ENCODE measurements at places on chromosomes 7 and 10.

DNA sequence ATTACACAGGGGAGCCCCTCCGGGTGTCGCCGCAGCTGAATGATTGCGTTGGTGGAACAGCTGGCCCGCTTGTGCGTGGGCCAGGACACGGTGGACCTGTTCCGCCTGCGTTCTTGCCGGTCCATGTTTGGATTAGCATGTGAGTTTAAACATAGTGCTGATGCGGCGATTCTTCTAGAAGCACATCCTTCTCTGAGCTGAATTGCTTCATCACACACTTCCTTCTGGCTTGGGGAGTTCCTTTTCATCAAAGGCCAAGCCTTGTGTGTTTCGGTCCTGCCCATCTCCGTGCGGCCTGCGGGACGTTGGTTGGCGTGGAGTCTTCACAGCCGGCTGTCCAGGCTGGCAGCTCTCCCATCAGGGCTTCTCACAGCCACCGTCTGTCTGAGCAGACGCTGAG, 45.5 kb upstream of the SLC29A4 start:
- 0 out of 2 replicates have a peak, but pooled peaks cover 3% of the 10 kb centered on the region for H3K36me3 ChIP-seq
- H3K4me3 ChIP-seq: no peak overlapping the region
- no peak for DNase-seq
- H3K4me1 ChIP-seq: peaks cover 32% of the 10 kb centered on the region
- H3K27me3 ChIP-seq: no peaks in the 10 kb centered on the region

GRCh38 chr7:163298-163695, 29.1 kb upstream of the FAM20C start:
- H3K4me3 ChIP-seq: no peak overlapping the region
- no peak for DNase-seq
- H3K4me1 ChIP-seq: no peaks in the 10 kb centered on the region

DNA sequence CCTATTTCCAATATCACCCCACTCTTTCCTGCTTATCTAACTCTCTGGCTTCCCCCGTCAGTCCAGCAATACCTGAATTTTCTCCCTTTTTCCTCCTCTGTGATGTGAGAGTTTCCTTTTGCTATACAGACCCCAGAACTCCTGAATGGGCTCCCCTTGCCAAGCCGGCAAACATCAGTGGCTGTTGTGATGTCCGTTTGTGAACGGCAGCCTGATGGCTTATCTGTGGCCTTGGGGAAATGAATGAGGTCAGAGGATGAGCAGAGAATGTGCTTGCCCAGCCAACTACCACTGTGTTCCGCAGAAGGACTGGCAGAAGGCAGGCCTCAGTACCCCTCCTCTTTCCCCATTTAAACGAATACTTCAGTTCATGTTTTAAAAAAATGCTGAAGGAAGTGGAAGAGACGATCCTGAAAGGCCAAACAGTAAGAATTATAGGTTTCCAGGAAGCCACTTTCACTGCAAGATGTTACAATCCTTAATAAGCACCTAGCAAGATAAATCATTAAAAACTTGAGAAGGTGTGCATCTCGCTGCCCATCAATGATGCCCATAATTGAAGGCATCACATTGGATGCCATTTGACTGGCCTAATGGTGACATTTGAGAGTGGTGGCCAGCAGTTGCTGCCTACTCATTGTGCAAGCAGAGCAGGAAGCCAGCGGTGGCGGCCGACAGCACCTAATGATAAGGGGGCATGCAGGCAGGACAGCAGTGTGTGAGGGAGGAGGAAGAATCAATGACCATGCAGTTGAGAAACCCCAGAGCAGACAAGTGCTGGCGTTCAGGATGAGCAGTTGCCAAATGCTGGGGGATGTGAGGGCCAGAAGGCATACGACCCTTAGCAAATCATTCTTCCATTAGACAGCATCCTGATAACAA, 31.5 kb downstream of the SLC18A2 start:
- no peak for DNase-seq
- no peaks in the 10 kb centered on the region for H3K4me1 ChIP-seq
- H3K4me3 ChIP-seq: no peak overlapping the region
- H3K36me3 ChIP-seq: no peaks in the 10 kb centered on the region
- no peak overlapping the region for H3K27ac ChIP-seq
- no peaks in the 10 kb centered on the region for H3K27me3 ChIP-seq

GRCh38 chr10:131746241-131746711, 154.5 kb upstream of the PPP2R2D start:
- no peaks in the 10 kb centered on the region for H3K4me1 ChIP-seq
- no peaks in the 10 kb centered on the region for H3K36me3 ChIP-seq
- H3K27ac ChIP-seq: no peak overlapping the region
- no peak overlapping the region for H3K4me3 ChIP-seq
- H3K27me3 ChIP-seq: no peaks in the 10 kb centered on the region

DNA sequence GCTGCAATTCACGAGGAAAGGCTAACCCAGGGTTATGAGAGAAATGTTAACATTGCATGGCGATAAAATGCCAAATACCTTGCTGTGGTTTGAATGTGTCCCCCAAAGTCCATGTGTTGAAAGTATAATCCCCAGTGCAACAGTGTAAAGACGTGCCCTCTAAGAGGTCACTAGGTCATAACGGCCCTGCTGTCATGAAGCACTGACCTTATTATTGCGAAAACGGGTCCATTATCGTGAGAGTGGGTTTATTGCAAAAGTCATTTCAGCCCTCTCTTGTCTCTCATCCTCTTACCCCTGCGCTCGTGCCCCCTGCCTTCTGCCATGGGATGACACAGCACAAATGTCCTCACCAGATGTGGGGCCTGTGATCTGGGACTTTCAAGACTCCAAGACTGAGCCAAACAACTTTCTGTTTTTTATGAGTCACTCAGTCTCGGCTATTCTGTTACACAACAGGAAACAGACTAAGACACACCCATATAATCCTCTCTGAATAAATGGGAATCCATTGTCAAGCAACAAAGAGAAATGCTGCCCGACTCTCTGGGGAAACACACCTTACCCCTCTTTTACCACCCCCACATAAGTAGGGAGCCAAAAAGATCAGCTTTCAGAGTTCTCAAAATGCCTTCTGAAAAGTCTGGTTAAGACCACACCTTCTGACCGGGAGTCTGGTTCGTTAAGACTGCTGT, 73.1 kb upstream of the UCN3 start:
- DNase-seq: no peak
- no peaks in the 10 kb centered on the region for H3K36me3 ChIP-seq
- no peak overlapping the region for H3K4me3 ChIP-seq
- no peaks in the 10 kb centered on the region for H3K27me3 ChIP-seq
- H3K27ac ChIP-seq: no peak overlapping the region

GRCh38 chr7:123067814-123068213, 72.3 kb upstream of the TAS2R16 start:
- no peaks in the 10 kb centered on the region for H3K4me1 ChIP-seq
- no peak for DNase-seq
- H3K4me3 ChIP-seq: no peak overlapping the region

DNA sequence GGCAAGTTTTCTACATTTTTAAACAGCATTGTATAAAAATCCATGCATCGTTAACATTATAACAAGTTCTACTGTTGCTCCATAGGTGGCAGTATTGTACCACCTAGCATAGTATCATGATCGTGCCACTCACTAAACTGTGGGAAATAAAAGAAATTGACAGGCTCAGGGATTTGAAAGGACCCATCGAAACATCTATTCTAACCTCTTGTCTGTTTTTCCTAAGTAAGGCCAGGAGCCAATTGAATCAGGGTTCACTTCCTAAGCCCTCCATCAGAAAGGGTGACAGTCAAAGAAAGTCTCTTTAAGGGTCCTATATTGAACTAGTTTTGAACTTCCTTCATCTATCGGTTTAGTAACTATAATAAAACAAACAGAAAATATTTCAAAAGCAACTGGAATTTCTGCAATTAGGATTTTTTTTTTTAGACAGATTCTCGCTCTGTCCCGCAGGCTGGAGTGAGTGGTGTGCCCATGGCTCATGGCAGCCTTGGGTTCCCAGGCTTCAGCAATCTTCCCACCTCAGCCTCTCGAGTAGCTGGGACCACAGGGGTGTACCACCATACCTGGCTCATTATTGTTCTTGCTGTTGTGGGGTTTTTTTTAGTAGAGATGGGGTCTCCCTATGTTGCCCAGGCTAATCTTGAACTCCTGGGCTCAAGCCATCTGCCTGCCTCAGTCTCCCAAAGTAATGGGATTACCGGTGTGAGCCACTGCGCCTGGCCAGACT, 9.4 kb downstream of the HACD1 start:
- DNase-seq: peak; percentile 81
- H3K4me1 ChIP-seq: no peaks in the 10 kb centered on the region
- no peaks in the 10 kb centered on the region for H3K27me3 ChIP-seq
- H3K36me3 ChIP-seq: no peaks in the 10 kb centered on the region
- H3K4me3 ChIP-seq: no peak overlapping the region

GRCh38 chr10:109852475-109853037, 70.8 kb downstream of the XPNPEP1 start:
- DNase-seq: peak; percentile 88
- no peaks in the 10 kb centered on the region for H3K4me1 ChIP-seq
- no peaks in the 10 kb centered on the region for H3K36me3 ChIP-seq
- no peak overlapping the region for H3K4me3 ChIP-seq
- no peaks in the 10 kb centered on the region for H3K27me3 ChIP-seq
- no peak overlapping the region for H3K27ac ChIP-seq

GRCh38 chr7:157347217-157347904, 10.6 kb downstream of the DNAJB6 start:
- no peak overlapping the region for H3K4me3 ChIP-seq
- no peak overlapping the region for H3K27ac ChIP-seq
- peaks cover 25% of the 10 kb centered on the region for H3K4me1 ChIP-seq
- H3K36me3 ChIP-seq: no peaks in the 10 kb centered on the region
- DNase-seq: no peak

DNA sequence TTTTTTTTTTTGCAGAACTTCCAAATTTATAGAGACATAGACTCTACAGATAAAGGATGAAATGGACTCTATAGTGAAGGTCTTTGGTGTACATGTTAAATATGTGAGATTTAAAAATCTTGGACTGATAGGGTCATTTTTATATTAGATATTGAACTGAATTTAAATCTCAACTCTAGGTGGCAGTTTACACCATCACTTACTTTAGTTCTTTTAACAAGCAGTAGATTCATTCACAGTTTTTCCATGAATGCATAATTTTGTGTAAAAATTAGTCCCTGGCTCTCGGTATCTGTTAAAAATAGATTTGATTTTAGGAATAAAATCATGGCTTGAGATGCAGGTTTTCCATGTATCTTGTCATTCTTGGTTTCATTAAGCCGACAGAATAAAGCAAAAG, 31.1 kb upstream of the SNX13 start:
- no peak overlapping the region for H3K4me3 ChIP-seq
- peaks cover 4% of the 10 kb centered on the region for H3K4me1 ChIP-seq
- no peaks in the 10 kb centered on the region for H3K27me3 ChIP-seq

DNA sequence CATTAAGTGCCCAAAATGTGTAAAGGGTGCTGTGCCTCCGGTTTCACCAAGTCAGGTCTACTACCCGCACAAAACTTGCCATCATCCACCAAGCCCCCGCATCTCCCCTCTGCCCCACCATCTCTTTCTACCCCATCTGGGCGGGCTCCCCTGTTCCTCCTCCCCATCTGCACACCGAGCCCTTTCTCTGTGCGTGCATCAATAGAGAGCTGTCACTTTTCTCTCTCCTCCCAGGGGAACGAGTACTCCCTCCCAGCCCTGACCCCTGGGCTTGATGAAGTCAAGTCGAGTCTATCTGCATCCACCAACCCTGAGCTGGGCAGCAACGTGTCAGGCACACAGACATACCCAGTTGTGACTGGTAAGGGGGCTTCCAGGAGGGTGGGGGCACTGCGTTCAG, 63.5 kb downstream of the PAX2 start:
- H3K27ac ChIP-seq: no peak overlapping the region
- no peaks in the 10 kb centered on the region for H3K27me3 ChIP-seq
- DNase-seq: no peak
- H3K36me3 ChIP-seq: no peaks in the 10 kb centered on the region
- H3K4me1 ChIP-seq: peaks cover 6% of the 10 kb centered on the region

DNA sequence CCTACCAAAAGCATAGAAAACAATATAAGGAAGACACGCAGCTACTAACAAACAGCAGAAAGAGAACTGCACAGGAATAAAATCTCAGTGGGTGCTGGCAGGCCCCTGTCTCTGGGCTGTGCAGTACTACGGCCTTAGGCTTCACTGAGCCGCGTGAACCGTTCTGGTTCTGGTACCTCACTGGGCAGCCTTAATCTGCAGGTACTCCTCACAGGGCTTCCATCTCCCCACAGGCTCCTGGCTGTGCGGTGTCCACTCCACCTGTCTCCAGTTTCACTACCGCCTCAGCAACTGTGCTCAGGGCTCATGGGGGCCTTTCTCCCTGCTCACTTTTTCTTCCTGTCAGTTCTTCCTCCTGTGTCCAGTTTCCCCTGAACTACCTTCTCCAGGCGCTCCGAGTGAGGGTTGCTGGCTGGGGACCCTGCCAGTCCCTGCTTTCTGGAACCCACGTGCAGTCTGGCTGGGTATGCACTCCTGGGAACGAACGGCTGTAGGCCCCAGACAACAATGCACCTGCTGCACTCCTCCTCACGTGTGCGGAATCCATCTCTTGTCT, 75.7 kb downstream of the VIPR2 start:
- H3K27ac ChIP-seq: no peak overlapping the region
- H3K4me1 ChIP-seq: no peaks in the 10 kb centered on the region
- no peak overlapping the region for H3K4me3 ChIP-seq
- no peaks in the 10 kb centered on the region for H3K36me3 ChIP-seq

GRCh38 chr10:126331101-126331500, 57.2 kb downstream of the ADAM12 start:
- no peak for DNase-seq
- no peaks in the 10 kb centered on the region for H3K36me3 ChIP-seq
- no peaks in the 10 kb centered on the region for H3K27me3 ChIP-seq
- H3K4me3 ChIP-seq: no peak overlapping the region
- H3K4me1 ChIP-seq: no peaks in the 10 kb centered on the region

GRCh38 chr10:102208311-102209035, 17.6 kb upstream of the ELOVL3 start:
- no peak overlapping the region for H3K27ac ChIP-seq
- no peak overlapping the region for H3K4me3 ChIP-seq
- DNase-seq: no peak
- H3K27me3 ChIP-seq: no peaks in the 10 kb centered on the region
- H3K36me3 ChIP-seq: no peaks in the 10 kb centered on the region

Measured in Karpas-422 (cell line).